Suppressor macrophage treated with lipopolysaccharide for 1 hour (primary cell): ENCODE measurements at places on chromosomes 5 and 9.

GRCh38 chr9:79598562-79599345 lies 27.0 kb downstream of the TLE4 start:
- no peak for DNase-seq

DNA sequence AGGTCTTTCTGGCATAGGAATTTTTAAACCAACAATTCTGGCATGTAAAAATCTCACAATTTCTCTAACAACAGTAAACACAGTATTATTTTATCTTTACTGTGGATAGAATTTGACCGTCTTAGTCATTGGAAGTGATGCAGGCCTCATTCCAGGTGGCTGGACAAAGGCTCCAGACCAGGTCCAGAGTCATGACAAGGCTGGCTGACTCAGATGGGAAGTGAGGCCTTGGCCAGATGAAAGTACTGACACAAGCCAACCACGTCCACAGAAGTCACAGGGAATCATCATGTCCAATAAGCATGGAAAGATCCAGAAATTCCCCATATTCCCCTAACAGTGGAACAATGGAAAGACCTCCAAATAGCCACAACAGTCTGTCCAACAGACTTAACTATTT lies 12.4 kb downstream of the SPOCK1 start:
- DNase-seq: no peak

- DNase-seq: peak; percentile 84
Observed at GRCh38 chr5:373710-374602, 52.4 kb downstream of the AHRR start.

DNA sequence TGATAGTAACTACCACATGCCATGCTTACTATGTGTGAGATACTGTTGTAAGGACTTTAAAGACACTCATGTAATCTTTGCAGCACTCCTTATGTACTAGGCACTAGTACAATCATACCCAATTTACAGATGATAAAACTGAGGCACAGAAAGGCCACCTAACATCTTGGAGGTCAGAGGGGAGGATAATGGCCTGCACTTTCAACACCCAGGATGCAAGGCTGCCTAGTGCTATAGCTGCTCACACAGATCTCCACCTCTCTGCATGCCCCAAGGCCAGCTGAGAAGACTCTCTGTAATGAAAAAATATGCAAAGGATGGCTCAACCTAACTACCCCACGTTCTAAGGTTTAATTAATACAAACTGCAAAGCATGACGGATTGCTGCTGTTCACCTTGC lies 57.2 kb downstream of the GNAQ start:
- DNase-seq: no peak

DNA sequence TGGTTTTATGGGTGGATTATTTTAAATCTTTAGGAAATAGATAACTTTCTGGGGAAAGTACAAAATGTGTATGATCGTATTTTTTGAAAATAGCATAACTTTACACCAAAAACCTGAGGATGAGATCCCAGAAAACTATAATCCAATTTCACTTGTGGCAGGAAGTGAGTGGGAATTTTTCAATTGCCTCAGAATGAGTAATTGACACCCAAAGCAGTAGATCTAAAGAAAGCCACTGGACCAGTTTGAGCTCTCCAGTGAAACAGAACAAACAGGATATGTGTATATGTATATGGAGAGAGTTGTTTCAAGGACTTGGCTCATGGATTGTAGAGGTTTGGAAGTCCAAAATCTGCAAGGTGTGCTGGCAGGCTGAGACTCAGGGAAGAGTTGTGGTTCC lies 109.2 kb upstream of the SHB start:
- peak; percentile 60 for DNase-seq

DNA sequence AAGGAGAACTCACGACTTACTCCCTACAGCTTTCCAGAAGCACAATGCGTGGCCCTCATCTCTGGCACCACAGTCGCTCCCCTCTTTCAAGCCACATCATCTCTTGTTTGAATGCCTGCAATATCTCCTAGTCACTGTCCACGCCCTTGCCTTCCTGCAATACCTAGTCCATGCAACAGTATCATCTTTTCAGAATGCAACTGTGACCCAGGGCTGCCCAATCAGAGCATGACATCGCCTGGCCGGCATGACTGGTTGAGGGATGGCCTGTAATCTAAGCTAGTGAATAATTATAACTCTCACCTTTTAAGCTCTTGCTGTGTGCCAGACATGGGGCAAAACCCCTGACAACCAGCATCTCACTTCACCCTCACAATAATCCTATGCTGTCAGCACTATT lies 52.5 kb upstream of the CPEB4 start:
- no peak for DNase-seq

DNA sequence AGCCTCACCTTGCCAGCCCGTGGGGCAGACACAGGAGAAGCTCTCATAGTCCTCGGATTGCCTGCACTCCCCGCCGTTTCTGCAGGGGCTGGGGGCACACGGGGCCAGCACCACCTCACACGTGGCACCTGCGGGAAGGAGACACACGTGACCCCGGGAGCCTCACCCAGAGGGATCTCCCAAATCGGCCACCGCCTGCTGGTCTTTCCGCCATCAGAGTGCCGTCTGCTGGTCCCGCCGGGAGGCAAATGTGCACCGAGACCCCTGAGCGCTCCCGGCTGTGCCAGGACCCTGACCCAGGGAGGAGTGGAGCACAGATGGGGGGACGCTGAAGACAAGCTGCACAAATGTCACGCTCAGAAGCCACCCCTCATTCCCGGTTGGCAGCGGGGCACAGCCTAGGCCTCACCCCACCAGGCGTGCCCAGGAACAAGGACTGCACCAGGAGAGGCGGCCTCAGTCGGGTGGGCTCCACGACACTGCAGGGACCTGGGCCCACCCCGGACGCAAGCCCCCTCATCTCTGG lies 28.4 kb upstream of the SEC16A start:
- DNase-seq: no peak

GRCh38 chr5:146390469-146390868 lies 51.8 kb downstream of the POU4F3 start:
- no peak for DNase-seq

DNA sequence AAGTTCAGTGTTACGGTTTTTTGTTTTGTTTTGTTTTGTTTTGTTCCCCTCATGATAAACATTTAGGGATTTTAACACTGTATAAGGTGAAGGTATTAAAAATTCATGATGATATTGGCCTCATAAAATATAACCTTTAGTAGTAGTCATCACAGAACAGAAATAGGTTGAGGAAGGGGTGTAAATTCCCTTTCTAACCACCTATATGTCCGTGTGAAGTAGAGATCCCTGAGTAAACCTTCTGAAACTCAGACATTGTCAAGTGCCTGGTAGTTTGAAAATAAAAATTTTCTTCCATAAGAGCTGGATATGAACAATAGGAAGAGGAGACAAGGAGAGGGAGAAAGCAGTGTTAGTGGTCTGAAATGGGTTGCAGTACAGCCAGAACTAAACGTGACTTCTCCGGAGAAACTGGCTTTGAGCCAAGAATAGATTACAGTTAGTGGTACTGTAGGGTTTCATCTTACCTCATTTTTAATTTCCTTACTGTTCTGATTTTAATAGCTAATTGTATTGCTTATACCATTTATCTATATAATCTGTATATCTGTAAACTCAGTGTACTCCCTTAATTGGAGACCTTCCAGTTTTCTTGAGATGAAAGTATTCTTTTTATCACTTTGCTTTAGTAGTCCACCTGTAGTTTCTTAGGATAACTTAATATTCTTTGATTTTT lies 18.3 kb downstream of the UGCG start:
- no peak for DNase-seq

GRCh38 chr5:130520211-130520610 lies 615.9 kb downstream of the CHSY3 start:
- DNase-seq: no peak

DNA sequence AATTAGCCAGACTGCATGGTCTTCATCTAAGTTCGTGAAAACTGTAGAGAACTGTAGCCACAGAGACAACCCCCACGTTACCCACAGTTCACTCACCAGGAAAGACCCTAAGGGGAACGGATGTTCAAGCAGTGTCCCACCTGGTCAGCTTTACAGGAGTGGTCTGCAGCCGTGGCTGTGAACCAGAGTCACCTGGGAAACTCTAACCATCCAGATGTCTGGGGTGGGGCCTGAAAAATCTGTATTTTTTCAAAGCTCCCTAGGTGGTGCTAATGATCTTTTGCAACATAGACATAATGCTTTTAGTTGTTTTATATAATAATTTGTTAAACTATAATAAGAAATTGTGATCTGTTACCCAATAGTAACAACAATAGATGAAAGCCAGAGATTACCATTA lies 47.7 kb upstream of the ANGPTL2 start:
- DNase-seq: no peak

GRCh38 chr9:130193531-130194377 lies 21.6 kb downstream of the NCS1 start:
- DNase-seq: no peak

GRCh38 chr5:58871648-58872242 lies 288.9 kb downstream of the RAB3C start:
- peak; percentile 40 for DNase-seq

DNA sequence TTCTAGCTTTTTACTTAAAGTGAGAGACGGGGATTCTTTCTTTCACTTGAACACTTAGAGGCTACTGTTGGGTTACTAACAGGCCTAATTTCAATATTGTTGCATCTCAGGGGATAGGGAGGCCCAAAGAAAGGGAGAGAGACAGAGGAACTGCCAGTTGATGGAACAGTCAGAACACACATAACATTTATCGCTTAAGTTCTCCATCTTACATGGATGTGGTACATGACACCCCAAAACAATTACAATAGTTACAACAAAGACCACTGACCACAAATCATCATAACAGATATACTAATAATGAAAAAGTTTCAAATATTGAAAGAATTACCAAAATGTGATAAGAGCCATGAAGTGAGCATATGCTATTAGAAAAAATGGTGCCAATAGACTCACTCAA lies 4.3 kb upstream of the RIC1 start:
- DNase-seq: no peak

DNA sequence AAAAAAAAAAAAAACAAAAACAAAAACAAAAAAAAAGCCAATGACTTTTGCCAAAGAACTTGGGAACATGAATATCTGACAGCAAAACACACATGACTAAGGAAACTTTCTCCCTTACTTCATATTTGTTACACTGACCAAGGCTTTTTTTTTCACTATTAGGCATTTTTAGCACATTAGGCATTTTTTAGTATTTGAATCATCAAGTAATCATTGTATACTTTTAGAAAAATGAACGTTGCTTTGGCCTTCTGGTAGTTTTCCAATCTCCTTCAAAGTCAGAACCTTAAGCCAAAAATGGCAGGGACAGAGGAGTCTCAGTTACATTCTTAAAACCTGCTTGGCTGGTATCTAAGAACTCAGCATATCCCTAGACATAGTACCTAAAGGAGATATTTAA lies 19.3 kb downstream of the NREP start:
- no peak for DNase-seq

DNA sequence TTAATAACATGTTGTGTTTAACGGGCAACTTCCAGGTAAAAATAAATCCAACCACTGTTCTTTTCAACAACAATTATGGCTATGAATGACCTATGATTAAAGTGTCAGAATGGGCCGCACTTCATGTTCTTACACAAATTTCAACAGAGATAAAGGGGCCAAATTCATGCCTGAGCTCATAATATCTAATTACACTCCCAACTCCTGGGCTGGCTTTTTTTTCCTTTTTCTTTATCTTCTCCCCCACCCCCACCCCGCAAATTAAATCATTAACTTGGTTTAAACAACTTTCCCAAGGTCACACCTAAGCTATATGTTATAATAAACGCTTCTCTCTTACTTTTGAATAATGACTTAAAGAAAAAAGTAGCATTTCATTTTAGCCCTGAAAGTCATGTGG lies 25.8 kb downstream of the ZNF608 start:
- DNase-seq: no peak

DNA sequence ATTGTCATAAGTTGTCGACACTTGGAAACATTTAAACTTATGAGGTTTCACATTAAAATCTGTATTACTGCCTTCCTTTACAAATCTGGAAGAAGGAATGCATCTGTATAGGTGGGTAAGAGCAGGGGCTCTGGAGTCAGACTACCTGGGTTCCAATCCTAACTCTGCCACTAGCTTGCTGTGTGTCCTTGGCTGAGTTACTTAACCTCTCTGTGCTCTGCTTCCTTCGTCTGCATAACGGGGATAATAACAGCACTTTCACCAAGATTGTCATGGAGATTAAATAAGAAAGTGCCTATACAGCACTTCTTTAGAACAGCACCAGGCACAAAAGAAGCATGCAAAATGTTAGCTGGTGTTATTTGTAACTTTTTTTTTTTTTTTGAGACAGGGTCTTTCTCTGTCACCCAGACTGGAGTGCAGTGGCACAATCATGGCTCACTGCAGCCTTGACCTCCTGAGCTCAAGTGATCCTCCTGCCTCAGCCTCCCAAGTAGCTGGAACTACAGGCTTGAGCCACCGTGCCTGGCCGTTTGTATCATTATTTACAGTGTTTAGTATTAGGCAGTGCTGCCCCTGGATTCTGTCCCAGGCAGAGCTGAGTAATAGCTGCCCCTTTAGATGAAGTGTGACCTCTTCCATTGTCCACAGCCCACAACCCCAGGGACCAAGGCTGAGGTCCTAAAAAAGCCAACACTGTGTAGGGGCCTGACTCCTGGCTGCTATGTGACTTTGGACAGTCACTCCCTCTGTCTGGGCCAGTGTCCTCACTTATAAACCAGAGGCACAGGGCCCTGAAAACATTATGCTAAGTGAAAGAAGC lies 25.4 kb upstream of the TTLL11 start:
- DNase-seq: no peak

DNA sequence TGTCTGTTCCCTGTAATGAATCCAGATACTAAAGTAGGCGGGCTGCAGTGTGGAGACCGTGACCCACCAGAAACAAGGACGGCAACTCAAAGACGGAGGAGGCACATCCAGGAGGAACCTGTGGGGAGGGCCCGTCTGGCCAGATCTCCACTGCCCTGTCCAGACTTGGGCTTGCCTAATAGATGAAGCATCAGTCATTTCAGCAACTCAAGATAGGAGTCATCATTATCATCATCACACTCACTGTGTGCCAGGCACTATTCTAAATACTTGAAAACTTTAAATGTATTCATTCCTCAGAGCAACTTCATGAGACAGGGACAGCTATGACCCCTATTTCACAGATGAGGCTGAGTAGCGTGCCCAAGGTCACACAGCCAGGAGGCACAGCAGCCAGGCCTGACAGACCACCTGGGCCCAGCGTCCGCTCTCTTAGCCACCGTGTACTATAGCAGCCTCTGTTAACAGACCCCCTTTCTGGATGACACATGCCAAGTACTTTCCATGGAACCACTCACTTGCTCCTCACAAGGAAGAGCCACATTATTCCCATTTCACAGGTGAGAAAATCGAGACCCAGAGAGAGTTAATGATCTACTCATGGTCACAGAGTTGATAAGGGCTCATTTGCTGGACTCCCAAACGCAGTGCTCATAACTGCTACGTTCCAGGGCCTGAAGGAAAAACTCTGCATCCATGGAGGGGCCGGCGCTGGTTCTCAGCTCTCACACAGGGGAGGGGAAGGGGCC lies 4.9 kb upstream of the IL4 start:
- no peak for DNase-seq
